HepG2 (cell line): ENCODE measurements at places on chromosomes 7 and 10. TPM values are rescaled to one million over a fixed set of nuclear protein-coding genes. Genes with fewer than 3 reads are reported as not detected.

GRCh38 chr10:78437407-78437768, 403.7 kb downstream of the RPS24 start:
- DNase-seq = no peak

DNA sequence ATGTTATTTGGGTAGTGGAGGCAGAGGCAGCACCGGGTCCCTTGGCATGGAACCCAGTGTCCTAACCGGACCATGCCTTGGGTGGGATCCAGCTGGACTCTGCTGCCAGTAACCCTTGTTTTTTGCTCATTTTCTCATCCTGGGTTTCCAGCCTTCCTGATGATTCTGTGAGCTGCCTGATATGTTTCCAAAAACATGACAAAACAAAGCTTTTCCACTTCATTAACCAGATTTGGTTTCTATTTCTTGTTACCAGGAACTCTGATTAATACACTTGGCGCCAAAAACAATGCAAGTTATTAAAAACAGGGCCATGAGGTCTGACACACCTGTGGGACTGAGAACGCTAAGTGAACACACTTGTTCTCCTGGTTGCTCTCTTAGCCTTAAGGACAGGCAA, 32.8 kb upstream of the DLG5 start:
- DNase-seq = no peak

WIPF3 gene
- total RNA-seq = 0.06 TPM in 1 of 2 replicates, not detected in the other

NXPH1 gene
- total RNA-seq = not detected in 2 replicates
